ENCODE measurements at places on chromosomes 2 and 18.

- DNase-seq = peak; percentile 25
These were observed 158.0 kb upstream of the KLHL14 start for GRCh38 chr18:32930695-32931301.

DNA sequence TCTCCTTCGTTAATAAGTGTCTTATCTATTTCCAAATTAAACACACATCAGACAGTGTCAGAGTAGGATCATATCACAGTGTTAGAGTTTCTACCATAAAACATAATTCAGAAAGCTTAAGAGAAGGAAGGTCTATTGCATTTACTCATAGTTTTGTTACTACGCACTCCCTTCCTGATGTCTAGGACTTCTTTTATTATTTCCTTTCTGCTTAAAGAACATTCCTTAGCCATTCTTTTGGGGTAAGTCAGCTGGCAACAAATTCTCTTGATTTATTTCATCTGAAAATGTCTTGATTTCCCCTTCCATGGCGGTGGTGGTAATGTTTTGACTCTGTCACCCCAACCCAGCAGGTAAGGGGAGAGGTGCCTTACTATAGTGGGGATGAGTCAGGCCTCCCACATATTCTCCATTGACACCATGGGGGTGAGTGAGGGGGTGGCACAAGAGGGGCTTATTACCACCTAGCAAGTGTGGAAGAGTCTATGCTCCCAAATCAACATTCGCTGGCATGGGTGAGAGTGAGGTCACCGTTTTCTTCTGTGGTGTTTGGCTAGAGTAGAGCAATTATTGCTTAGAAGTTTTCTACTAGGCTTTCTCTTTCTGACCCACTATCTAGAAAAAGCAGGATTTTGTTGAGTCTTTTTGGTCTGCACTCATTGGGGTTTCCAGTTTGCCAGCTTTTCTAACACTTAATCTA is 29.9 kb downstream of the ABCB11 start:
- DNase-seq = no peak

GRCh38 chr2:109637749-109638570 is 23.8 kb downstream of the SOWAHC start:
- no peak for DNase-seq

- DNase-seq = no peak
These were observed 115.1 kb downstream of the GYPC start for GRCh38 chr2:126771094-126771493.

- no peak for DNase-seq
These were observed at the start of gene ALPI for GRCh38 chr2:232455426-232456255. ALPI (plus strand) TSS chr2:232456153; CDS start chr2:232456200, 47 bp downstream.

- no peak for DNase-seq
These were observed 117.1 kb downstream of the PRKRA start for GRCh38 chr2:178333851-178334250.

DNA sequence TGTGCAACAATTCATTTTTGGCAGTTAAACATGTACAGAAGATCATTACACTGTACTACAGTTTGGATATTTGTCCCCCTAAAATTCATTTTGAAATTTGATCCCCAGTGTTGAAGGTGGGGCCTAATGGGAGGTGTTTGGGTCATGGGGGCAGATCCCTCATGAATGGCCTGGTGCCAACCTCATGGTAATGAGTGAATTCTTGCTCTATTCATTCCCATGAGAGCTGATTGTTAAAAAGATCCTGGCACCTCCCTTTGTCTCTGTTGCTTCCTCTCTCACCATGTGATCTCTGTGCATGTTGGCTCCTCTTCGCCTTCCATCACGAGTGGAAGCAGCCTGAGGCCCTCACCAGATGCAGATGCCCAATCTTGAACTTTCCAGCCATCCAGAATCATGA is 140.6 kb downstream of the GCA start:
- DNase-seq = no peak

GRCh38 chr2:212282671-212283261 is 255.8 kb downstream of the ERBB4 start:
- DNase-seq = no peak

GRCh38 chr18:9482790-9483189 is 7.5 kb downstream of the RALBP1 start:
- no peak for DNase-seq

DNA sequence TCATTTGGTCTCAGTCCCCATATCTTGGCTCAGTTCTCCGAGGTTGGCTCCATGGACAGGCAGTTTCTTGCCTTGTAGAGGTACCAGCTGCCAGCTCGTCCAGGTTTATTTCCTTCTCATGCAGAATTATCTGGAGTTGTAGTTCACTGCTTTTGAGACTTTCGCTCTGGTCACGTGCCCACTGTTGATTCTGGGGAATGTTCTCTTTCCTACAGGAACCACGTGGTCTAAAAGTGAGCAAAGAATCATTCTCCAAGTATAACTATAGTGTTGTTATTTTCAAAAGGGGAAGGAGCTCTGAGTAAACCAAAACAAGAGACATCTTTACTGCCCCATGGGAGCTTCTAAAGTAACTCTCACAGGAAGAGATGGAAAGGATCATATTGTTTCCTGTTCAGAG is 41.2 kb upstream of the RAB27B start:
- DNase-seq = no peak

All from naive B cell (primary cell).